Muscle of arm (tissue), 14 donors: ENCODE measurements at places on chromosomes 11 and 22. TPM values are rescaled to one million over a fixed set of nuclear protein-coding genes. Genes with fewer than 3 reads are reported as not detected.

Gene OR51L1
- not detected for polyA plus RNA-seq

Gene NTM
- polyA plus RNA-seq, result not detected

DNA sequence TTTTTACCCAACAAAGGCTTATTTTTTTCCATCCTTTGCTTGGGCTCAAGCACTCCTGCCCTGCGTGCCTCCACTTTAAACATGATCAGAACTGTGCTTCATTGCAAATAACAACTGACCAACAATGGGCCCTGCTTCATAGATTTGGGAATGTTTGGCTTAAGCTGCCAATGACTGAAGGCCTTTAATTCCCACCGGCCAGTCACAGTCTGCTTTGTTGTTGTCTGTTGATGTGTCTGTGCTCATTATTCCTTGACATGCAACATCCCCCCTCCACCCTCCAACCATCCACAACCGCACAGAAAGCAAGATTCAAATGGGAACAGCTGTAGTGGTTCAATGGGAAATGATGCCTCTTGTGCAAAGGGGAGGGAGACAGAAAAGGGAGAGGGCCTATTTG lies 23.0 kb downstream of the PAX6 start:
- no peak for DNase-seq

DNA sequence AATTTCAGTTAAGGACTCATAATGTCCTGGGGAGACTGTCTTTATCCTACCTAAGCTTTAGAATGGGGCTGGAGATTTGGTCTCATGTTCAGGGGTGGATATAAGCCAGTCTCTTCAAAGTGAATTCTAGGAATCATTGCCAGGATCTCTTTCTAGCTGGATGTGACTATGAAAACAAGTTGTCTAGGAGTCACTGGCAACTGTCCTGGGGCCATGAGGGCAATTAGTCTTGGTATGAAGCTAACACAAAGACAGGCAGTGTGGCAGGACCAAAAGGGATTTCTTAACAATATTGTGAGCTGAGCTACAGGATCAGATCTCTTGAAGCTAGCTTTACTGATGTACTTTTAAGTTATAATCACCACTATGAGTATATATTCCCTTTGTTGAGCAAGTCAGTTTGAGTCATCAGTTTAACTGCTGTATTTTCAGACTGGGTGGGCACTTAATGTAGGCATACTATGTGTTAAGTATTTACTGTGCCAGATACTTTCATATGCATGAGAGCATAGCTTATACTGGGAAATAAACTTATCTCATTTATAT lies 390.0 kb upstream of the CCDC90B start:
- DNase-seq, result no peak

DNA sequence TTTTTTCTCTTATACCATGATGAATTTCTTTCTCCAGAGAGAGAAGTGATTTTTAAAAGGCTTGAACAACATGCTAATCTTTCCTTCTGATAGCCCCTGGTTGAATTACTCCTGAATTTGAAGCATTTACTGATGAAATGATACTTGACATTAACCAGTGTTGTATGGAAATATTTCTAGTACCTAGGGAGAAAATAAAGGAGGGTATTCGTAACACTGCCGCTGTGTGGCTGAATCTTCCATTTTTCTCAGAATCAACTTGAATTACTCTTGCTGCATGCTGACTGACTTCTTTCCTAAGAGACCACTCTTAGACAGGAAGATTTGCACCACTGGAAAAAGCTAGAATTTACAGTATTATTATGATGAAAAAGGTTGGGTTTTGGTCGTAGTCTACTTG lies 118.3 kb downstream of the FAT3 start:
- DNase-seq, result no peak

DNA sequence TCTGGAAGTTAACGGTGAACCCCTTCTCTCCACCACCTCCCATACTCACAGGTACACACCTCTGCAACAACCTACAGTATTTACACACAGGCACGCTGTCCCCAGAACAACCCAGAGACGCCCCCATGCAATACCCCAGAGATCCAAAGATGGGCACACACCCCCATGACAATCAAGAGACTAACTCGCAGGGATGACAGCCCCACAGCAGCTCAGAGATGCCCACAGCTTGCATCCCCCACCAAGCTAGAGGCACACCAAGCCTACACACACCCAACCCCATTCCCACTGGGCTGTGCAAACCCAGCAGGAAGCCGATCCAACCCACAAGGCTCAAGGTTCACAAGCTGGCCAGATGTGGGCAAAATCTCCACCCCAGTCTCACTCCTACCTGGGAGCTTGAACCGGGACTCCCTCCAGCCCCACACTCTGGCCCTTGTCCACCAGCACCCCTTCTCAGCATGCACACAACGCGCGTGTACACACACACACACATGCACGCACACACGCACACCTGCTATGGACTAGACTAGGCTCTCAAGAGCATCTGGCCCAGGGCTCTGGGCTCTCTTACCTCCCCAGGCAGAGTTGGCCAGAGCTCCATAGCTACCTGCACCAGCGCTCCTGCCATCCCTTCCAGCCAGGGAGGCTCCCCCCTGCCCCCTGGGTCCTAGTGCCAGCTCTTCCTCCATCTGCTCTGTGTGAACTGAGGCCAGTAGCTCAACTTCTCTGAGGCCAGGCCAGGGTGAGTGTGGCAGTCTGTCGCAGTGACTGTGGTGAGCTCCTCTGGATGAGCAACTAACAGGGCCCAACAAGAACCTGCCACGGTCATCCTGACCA lies 11.5 kb downstream of the STARD10 start:
- DNase-seq, result no peak

DNA sequence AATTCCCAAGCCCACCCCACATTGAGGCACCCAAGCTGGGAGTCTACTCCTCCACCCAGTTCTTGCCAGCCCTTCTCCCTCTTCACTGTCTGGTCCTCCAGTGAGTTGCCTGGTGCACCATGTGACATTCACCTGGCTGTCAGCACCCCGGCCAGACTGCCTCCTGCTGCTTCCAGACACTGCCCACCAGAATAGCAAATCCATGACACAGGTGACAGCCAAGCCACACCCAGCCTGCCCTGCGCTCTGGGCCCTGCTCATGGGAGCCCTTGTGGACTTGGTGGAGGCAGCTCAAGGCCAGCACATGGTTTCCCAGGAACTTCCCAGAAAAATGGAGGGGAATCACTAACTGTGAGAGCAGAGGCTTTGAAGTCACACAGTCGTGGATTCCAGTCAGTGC lies 96.3 kb upstream of the CSNK2A3 start:
- no peak for DNase-seq

GRCh38 chr11:123301696-123302400 lies 106.8 kb upstream of the CLMP start:
- peak; percentile 51 for DNase-seq

- no peak for DNase-seq
Measured at GRCh38 chr11:121716060-121716459, 263.3 kb upstream of the SORL1-AS1 start.

DNA sequence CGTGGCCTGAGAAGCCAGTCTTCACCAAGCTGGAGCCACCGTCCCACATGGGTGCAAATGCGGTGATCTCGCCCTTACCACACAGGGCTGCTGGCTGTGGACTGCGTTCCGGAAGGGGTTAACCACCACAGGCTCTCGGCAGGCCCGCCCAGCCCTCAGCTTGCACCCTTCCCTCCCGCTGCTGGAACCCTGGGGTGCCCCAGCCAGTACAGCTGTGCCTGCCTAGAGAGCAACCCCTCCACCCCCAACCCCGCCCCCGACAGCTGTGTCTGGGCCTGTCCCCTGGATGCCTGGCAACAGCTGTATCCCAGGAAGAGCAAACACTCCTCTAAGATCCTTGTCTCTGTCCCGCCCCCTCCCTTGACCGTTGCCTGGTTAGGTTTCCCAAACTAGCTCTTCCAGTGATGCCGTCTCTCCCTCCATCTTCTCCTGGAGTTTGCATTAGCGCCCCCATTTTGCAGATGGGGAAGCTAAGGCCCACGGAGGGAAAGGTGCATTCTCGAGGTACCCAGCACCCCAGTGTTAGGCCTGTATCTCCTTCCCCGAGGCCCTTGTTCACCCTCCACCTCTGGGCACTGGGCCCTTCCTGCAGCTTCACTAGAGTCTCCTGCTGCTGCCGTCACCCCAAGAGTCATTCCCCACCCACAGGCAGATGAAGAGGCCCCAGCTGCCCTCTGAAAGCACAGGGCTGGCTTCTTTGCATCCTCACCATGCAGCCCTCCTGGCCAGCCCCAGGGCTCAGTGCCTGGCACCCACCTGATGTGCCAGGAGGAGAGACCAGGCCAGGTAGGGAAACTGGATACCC lies 12.6 kb upstream of the COX8A start:
- peak; percentile 77 for DNase-seq

GRCh38 chr11:61309739-61310138 lies 14.6 kb upstream of the VWCE start:
- DNase-seq, result no peak

GRCh38 chr22:37273126-37273845 lies 9.0 kb upstream of the CYTH4 start:
- no peak for DNase-seq
